Karpas-422 (cell line): ENCODE measurements at places on chromosomes 11 and 22. TPM values are rescaled to one million over a fixed set of nuclear protein-coding genes. Genes with fewer than 3 reads are reported as not detected.

The TMPRSS4 gene
- total RNA-seq, result not detected in 2 replicates

The HTATIP2 gene
- 58.0 and 78.3 TPM in 2 replicates for total RNA-seq

The PGR gene
- not detected in 2 replicates for total RNA-seq

GRCh38 chr11:10935015-10935559, 77.2 kb upstream of the ZBED5 start:
- no peaks in the 10 kb centered on the region for H3K27me3 ChIP-seq
- peaks cover 18% of the 10 kb centered on the region for H3K4me1 ChIP-seq
- H3K36me3 ChIP-seq, result no peaks in the 10 kb centered on the region
- no peak for DNase-seq

DNA sequence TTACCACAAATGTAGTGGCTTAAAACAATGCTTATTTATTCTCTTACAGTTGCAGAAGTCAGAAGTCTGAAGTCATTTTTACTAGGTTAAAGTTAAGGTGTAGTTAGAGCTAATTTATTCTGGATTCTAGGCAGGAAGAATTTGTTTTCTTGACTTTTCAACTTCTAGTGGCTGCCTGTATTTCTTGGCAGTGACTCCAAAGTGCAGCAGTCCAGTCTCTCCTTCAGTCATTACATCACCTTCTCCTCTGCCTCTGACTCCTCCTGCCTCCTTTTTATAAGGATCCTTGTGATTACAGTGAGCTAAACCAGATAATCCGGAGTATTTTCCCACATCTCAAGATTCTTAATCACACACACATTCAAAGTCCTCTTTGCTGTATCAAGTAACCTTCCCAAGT, 581.4 kb downstream of the KCNA4 start:
- no peak for DNase-seq
- no peak overlapping the region for H3K27ac ChIP-seq
- no peaks in the 10 kb centered on the region for H3K36me3 ChIP-seq
- H3K4me3 ChIP-seq, result no peak overlapping the region
- no peaks in the 10 kb centered on the region for H3K4me1 ChIP-seq
- H3K27me3 ChIP-seq, result no peaks in the 10 kb centered on the region
